ENCODE measurements at places on chromosomes 11 and 22. TPM values are rescaled to one million over a fixed set of nuclear protein-coding genes. Genes with fewer than 3 reads are reported as not detected.

Gene MPZL2
- not detected for total RNA-seq

Gene GPHA2
- not detected for total RNA-seq

Gene C11orf97
- not detected for total RNA-seq

Gene MMP8
- not detected for total RNA-seq

Gene ASPHD2
- 1.1 TPM for total RNA-seq

Gene CARNS1
- total RNA-seq, result 0.14 TPM

Gene ALKBH8
- total RNA-seq, result 8.5 TPM

Gene SLC22A6
- total RNA-seq, result not detected

Gene GTSE1
- 30.0 TPM for total RNA-seq

Gene UPK3A
- total RNA-seq, result not detected

Gene CASP5
- total RNA-seq, result not detected

Gene TLCD5
- 6.8 TPM for total RNA-seq

Gene APOL3
- not detected for total RNA-seq

Gene RASGRP2
- total RNA-seq, result 1.1 TPM

Gene TMPRSS6
- total RNA-seq, result not detected

Gene ZNF280A
- total RNA-seq, result 3.5 TPM

Gene DDTL
- total RNA-seq, result 1.6 TPM

Gene CDK2AP2
- 88.0 TPM for total RNA-seq

Gene CRYBB3
- not detected for total RNA-seq

Gene DUSP8
- 1.6 TPM for total RNA-seq

Gene MMP1
- total RNA-seq, result 0.78 TPM

Gene OTOG
- not detected for total RNA-seq

Gene CEP126
- 3.3 TPM for total RNA-seq

Gene OR8G5
- not detected for total RNA-seq

Gene GGTLC2
- total RNA-seq, result not detected

Gene TECTA
- 0.02 TPM for total RNA-seq
